AG20443 (cell line): ENCODE measurements at places on chromosomes 2 and 18.

- DNase-seq: no peak
Observed at GRCh38 chr2:8234253-8234652, 447.6 kb upstream of the ID2 start.

GRCh38 chr2:205865905-205866441 is 183.7 kb downstream of the NRP2 start:
- DNase-seq: peak; percentile 21

GRCh38 chr18:48801728-48802542 is 148.8 kb downstream of the SMAD7 start:
- no peak for DNase-seq

DNA sequence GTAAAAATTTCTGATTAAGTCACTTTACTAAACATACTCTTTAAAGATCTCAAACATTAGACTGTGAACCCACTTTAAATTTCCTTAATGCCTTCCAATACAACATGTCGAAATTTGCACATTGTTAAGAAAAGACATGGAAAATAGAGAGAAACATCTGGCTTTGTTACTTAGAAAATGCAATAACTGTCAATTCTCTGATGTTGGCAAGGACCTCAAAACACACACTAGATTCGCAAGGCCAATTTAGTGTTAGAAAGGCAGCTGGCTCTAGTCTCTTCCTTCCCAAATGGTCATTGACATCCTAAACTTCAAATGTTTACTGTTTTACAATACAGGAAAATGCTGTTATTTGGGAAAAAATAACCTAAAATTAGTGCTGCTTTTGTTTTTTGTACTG is 110.6 kb downstream of the UPP2 start:
- DNase-seq: no peak

DNA sequence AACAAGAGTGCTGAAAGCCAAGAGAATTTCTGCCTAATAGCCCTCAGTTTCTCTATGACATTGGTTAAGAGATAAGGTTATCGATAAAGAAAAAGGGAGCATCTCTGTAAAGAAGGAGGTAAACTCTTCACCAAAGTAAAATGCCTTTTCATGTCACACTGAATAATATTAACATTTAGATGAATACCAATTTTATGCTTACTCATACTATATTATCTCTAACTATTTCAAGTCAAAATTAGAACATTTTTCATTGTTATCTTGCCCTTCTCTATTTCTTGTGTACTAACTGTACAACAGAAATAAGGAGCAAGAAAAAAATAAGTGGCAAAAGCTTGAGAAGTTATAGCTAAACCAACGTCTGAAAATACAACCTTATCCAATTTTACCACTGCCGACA is 127.5 kb downstream of the EXOC6B start:
- DNase-seq: no peak

DNA sequence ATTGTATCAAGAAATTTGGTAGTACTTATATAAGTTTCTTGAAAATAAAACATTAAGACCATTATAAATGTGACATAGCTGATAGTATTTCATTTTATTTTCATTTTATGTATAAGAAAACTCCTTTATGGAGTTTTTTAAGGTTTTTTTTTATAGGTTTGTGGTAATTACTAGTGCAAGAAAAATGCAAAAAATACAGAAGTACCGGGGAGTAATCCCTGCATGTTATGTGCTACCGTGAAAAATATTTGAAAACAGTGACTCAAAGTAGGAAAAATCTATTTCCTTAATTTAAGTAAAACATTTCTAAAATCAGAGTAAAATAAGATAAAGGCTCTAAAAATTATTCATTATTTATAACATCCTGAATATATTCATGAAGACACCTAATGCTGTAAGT is 21.6 kb downstream of the ZSWIM2 start:
- DNase-seq: no peak

DNA sequence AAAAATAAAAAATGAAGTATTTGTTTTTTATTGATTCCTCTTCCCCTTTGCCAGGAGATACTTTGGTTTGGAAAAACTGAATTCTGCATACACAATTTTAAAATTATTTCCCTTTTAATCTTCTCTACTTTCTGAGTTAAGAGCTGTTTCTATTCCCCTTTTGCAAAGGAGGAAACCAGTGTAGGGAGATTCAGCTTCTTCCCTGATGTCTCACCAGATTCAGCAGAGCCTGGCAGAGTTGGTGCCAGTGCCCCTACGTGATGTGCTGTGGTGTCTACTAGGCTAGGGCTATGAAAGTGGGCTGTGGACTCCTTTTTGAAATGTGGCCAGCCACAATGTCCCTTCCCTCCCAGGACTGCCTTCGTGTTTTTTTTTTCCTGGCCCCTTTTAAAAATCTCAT is 2.4 kb downstream of the RPE start:
- DNase-seq: no peak

DNA sequence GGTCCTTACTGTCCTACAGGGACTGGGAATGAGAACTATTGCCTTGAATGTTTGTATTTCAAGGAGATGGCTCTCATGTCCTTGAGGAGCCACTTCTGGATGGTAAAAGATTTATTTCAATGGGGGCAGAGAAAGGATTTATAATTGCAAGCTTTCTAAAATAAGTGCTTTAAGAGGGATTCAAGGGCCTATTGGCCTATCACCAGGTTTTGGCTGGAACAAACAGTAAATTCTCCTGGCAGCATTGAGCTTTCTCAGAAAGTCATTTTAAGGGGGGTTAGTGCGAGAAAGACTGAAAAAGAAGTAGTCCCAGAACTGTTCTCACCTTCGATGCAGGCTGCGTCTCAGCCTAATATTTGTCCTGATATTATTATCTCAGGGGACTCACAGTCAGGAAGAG is 29.8 kb downstream of the DPP10 start:
- DNase-seq: no peak

DNA sequence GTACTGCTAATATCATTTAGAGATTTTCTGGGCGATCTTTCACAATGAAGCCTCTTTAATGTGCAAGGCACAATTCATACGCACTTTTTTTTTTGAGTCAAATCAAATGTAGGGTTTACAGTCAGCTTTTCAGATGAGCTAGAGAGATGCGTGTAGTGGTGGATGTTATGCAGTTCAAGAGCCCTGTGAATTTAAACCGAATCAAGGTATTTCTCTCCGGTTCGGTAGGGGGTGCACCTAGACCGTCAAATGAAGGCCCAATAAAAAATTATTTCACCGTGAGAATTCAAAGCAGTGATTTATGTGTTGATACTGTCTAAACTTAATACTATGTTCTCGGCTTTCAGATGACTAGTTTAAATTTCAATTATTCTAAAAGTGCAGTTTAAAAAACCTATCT is 1.1 kb downstream of the PTH2R start:
- DNase-seq: peak; percentile 19

GRCh38 chr2:86249579-86250391 is 50.5 kb downstream of the MRPL35 start:
- peak; percentile 59 for DNase-seq

GRCh38 chr2:164667566-164667965 is 46.3 kb upstream of the GRB14 start:
- no peak for DNase-seq

GRCh38 chr18:78273876-78274275 is 705.7 kb upstream of the SALL3 start:
- no peak for DNase-seq

DNA sequence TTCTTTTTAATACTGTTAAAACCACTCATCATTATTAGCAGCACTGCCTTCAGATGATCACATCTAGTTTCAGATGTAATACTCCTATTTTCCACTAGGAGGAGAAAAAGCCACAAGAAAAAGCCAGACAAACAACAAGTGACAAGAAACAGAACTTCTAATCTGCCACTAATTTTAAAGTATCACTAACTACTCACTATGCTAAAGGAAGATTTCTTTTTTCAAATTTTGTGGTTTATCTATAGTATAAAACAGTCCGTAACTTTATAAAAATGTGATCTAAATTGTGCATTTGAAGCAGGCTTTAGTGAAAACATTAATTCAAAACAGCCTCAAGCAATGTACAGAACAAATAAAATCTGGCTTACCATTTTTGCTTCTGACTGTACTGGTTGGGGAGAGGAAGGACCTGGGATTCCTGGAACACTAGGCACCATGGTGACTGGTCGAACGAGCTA is 56.8 kb downstream of the ATF2 start:
- peak; percentile 54 for DNase-seq

DNA sequence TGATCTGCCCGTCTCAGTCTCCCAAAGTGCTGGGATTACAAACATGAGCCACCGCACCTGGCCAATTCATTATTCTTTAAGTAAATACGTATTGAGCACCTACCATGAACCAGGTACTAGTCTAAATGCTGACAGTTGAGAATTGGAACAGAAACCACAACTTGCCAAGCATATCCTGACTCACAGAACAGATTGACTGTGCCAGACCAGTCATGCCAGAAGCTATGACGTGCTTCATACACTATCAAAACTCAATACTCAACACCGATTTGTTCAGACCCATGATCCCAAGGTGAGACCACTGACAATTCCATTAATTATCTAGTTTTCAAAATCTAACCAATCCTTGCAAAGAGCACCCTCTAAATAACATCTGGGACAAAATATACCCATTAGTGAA is 148.6 kb downstream of the B3GNT2 start:
- no peak for DNase-seq

DNA sequence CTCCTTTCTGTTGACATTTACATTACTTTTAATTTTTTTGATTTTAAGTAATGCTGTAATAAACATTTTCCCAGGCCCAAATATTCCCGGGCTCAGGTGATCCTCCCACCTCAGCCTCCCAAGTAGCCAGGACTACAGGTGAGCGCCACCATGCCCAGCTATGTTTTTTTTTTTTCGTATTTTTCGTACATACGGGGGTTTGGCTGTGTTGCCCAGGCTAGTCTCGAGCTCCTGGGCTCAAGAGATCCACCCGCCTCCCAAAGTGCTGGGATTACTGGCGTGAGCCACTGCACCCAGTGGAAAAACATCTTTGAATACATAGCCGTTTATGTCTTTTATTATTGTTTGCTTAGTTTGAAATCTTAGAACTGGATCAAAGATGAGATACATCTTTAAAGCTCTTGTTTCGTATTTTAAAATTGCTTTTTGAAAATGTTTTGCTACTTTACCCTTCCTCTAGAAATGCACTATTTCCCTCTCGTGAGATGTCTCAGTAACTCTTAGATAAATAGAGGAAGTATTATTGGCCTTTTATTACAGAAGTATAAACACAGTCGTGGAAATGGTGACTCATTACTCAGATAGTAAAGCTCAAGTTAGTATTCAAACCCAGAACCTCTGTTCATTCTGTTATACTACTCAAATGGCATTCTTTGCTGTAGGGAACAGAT is 2.4 kb downstream of the SMCHD1 start:
- DNase-seq: peak; percentile 39

DNA sequence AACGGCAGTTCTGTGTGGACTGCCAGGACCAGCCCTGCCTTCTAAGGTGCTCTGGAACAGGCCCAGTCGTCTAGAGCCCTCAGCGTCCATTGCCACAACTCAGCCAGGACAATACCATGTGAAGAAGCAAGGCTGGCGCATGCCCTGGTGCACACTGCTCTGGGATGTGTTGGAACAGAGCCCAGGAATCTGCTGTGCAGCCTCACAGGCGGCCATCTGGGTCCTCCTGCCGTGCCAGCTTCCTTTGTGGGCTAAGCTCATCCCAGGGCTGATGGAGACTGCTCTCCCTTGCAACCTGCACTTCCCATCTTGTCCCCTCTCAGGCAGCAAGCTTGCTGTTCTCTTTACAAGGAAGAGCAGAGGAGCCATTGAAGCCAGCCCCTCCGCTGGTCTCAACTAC is 246.4 kb upstream of the PXDN start:
- DNase-seq: no peak

DNA sequence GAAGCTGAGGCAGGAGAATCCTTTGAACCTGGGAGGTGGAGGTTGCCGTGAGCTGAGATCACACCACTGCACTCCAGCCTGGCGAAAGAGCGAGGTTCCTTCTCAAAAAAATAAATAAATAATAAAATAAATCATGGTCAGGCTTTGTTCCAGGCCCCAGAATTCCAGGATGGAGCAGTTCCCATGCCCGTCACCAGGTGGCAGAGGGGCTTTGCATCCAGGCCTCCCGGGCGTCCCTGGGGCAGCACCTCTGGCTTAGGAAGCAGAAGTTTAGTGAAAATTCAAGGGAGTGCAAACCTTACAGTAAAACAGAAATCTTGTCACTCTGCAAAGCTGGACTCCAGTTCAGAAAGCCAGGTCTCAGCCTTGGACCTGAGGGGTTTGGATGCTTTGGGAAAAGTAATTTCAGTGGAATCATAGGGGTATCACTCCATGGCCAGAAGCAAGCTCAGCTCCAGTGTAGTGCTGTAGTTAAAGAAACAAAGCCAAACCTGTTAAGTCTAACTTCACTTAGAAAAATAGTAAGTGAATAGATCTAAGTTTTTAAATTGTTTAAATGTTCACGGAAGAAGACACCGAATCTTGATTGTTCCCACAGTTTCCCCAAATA is 512.7 kb downstream of the CMPK2 start:
- DNase-seq: no peak

DNA sequence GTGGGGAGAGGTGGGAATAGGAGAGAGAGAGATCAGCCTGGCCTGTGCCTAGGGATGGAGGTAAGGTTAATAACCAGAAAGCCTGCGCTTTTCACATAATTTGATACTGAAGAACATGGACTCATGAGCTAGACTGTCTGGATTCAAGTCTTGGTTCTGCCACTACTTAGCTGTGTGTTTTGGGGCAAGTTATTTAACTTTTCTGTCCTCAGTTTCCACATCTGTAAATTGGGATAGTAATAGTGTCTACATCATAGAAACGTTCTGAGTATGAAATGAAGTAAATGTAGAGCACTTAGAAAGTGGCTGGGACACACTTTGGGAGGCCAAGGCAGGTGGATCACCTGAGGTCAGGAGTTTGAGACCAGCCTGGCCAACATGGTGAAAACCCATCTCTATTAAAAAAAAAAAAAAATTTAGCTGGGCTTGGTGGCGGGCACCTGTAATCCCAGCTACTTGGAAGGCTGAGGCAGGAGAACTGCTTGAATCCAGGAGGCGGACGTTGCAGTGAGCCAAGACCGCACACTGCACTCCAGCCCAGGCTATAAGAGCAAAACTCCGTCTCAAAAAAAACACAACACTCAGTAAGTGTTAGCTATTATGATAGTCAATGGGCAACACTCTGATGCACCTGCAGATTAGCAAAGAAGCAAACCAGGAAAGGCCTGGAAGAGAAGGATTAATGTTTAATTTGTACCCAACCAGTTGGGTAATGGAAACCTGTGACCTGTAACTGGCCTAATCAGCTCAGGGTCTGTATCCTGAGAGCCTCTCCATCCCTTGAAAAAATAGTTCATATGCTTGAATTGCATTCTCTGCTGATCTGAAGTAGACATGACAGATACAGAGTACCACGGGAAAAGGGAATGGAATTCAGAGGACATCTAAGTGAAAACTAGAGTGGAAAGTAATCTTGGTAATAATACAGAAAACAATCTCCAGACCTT is 6.8 kb downstream of the GALM start:
- no peak for DNase-seq

GRCh38 chr2:163731735-163732134 is 4.1 kb downstream of the FIGN start:
- no peak for DNase-seq
